NCI-H226 (cell line): ENCODE measurements at places on chromosomes 6 and 20.

DNA sequence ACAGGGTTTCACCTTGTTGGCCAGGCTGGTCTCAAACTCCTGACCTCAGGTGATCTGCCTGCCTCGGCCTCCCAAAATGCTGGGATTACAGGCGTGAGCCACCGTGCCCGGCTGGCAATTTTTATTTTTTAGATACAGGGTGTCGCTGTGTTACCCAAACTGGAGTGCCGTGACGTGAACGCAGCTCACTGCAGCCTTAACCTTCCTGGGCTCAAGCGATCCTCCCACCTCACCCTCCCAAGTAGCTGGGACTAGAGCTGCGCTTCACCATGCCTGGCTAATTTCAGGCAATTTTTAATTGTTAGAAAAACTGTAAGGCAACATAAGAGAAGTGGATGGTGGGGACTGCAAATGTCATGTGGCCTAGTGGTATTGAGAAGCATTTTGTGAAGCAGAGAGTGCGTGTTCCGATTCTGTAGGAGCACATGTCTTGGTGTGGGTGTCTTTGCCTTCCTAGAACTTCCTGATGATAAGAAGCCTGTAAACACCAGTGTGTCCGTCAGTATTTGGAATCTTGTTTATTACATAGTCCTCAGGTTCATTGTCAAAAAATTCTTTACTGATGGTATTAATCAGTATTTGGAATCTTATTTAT lies 18.0 kb downstream of the JARID2 start:
- DNase-seq: no peak

GRCh38 chr6:139904158-139904533 lies 529.7 kb upstream of the CITED2 start:
- no peak for DNase-seq

- no peak for DNase-seq
Observed at GRCh38 chr6:41958022-41958856, 16.6 kb upstream of the CCND3 start.

DNA sequence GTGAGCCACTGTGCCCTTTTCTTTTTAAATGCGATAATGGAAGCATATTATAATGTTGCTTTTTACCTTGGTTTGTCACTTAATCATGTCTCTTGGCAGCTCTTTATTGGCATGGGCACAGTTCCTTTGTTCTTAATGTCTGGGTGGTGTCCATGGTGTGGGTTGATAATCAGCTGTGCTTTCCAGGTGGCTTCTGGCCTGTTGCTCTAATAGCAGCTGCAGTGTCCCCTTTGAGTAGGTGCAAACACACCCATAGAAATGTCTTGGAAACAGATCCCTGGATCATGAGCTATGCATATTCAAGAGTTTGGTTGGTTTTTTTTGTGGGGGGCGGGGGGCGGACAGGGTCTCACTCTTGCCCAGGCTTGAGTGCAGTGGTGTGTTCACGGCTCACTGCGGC lies 29.9 kb downstream of the EFCAB8 start:
- no peak for DNase-seq

DNA sequence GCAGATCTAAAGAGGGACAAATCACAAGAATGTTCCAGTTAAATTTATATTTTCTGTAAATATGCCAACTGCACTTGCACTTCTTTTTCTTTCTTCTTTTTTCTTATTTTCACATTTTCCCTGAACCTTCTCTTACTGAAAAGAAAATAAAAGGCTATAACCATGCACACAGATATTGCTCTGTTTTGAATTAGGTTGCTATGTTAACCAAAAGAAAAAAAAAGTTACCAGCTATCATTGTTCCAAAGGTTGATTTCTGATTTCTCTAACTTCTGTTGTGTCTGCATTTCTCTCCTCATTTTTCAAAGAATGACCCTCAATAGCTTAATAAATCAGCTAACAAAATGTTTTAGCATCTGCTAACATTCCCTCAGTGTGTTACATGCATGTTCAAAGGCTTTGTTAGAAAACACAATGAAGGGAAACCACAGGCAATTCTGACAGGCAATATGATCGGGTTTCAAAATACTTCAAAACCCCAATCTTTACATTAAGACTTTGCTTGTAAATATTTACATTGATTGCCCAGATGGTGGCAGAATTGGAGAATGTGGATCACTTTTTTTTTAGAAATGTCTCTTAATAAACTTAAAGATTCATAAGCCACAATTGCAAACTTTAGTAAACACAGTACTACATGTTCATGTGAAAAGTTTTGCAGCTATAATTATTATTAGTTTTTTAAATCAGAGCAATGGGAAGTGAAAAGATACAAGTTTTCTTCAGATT lies 928.3 kb upstream of the FLRT3 start:
- DNase-seq: no peak

- DNase-seq: peak; percentile 92
Observed at GRCh38 chr6:130600880-130601341, 226.3 kb upstream of the SMLR1 start.

GRCh38 chr6:156686301-156686994 lies 90.7 kb upstream of the ARID1B start:
- no peak for DNase-seq

DNA sequence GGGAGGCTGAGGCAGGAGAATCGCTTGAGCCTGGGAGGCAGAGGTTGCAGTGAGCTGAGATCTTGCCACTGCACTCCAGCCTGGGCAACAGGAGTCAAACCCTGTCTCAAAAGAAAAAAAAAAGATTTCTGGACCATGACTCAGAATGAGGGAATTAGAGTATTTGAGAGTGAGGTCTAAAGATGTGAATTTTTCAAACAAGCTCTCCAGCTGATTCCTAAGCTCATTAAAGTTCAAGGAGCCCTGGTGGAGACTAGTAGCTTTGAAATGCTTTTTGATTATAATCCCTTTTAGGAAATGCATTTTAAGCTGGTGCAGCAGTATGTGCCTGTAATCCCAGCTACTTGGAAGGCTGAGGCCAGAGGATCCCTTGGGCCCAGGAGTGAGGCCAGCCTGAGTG lies 21.8 kb upstream of the SRF start:
- DNase-seq: no peak

DNA sequence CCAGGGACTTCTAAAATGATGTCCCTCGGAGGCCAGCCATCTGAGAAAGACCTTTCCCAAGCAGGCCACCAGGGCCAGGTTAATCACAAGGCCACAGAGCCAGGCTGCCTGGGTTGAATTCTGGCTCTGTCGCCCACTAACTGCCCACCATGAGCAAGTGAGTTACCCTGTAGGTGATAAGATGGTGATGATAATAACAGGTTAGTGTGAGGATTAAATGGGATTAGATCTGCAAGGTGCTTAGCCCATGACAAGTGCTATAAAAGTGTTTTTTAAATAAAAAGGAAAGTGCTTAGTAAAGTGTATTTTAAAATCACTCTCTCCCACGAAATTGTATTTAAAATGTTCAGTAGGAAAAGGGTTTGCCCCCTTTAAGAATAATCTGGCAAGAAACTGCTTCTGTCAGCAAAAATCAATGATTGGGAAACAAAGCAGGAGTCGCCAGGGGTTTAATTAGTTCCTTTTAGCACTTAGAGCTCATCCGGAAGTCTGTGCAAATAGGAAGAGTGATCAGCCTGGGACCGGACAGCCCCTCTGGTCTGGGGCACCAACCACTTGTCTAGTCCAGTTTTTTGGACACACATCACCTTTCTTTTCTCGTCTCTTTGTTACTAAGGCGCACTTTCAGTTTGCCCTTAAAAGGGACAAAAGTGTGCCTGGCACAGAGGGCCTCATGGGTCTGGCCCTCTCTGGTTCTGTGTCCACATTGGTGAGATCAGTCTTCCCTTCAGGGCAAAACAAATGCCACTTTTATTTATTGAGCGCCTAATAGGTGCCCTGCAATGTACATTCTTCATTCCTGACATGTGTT lies 150.4 kb downstream of the GRM4 start:
- DNase-seq: no peak

DNA sequence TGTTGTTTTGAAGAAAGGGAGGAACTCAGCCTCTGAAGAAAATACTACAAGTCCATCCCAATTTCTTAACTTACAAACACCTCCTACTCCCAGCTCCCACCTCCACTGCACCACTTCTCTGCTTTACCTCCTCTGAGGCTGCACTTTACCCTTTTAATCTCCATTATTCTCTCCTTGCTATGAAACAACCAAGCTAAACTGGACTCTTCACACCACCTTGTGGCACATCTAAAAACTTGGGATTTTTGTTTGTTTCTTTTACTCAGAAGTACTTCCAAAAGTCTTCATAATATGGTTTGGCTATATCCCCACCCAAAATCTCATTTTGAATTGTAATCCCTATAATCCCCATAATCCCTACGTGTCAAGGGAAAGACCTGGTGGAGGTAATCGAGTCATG lies 142.2 kb downstream of the MOXD1 start:
- DNase-seq: no peak

DNA sequence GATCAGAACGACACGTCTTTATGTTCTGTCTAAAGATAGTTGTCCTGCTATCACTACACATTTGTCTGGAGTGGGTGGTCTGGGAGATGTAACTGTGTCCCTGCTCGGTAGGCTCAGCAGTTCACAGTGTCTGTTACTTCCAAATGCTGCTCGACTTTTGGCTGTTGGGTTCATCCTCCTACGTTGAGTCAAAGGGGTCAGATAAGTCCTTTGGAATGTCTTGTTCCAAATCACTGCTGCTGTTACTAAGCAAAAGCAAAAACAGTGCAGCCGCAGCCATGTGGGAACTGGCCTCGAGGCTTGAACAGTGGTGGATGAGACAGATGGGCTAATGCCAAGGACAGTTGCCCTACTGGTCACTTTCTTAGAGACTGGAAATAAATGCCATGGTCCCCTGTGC lies 272.2 kb upstream of the MAP3K7 start:
- no peak for DNase-seq

DNA sequence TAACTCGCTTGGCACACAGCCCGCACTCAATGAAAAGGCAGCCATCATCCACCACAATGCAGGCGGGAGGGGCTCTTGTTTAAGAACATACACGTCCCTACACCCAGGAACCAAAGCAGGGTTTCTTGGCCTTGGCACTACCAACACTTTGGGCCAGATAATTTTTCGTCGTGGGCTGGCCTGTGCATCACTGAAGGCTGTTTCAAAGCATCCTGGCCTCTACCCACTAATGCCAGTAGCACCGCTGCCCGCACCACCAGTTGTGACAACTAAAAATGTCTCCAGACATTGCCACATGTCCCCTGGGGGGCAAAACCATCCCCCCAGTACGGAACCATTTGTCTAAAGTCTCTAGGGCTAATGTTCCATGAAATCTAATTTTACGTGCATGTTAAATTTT lies 13.0 kb downstream of the UQCC2 start:
- DNase-seq: no peak

- no peak for DNase-seq
Observed at GRCh38 chr6:50187351-50187921, 137.7 kb upstream of the DEFB112 start.

- DNase-seq: no peak
Observed at GRCh38 chr6:130326496-130326895, 39.3 kb upstream of the TMEM200A start.

DNA sequence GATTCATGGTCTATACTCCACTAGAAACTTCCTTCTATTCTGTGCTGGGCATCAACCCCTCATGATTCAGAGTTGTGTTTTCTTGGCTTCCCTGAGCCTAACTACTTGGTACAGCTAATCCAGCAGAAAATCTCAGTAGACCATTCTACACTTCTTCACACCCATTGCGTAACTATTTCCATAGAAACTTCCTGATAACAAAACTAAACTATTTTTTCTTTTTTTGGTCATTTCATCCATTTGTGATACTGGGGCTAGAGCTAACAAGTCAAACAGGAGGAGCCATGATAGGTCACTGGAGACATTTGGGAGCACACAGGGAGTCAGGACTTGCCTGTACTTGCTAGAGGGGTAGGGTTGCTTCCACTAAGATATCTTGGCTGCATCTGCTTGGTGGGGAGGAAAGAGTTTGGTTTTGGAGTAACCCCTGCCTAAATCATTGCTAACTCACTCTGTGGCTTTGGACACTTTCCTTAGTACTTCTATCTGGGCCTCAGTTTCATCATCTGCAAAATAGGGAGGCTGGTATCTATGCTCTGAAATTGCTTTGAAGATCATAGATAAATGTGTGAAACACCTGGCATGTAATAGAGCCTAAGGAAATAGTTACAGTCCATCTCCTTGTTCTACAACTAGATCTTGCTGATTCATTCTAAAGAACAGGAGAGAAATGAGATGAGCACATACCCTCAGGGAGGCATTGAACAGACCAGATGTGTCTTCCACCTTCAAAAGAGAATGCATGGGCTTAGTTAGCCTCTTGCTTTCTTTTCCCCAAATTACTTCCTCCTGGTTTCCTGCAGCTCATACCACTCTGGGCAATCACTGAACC lies 127.9 kb upstream of the ADGRF1 start:
- DNase-seq: peak; percentile 63

- DNase-seq: no peak
Observed at GRCh38 chr6:37320646-37321045, 33.1 kb upstream of the RNF8 start.

DNA sequence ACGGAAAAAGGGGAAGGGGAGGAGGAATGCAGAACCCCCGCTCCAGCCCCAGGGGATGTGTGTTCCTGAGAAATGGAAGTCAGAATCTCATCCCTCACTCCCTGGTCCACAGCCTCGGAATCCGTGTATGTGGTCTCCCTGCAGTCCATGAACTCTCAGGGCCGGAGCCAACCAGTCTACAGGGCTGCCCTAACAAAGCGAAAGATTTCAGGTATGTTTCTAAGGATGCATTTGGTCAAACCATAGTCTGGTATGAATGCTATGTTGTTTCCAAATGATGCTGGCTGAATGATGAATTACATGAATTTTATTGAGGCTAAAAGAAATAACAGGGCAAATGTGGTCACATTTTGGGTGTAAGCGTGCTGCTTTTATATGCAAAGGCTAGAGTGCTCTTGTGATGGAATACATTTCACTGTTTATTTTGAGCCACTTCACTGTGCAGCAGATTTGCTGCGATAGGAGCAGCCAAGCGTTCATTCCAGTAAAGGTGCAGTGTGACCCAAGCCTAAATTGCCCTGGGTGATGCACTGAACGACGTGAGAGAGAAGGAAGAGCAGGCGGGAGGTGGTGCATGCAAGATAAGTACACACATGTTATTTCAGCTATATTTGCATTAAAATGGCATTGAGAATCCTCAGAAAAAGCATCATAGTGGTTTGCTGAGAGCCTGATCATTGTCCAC lies 52.4 kb downstream of the FNDC1 start:
- no peak for DNase-seq
